NK-92 treated with Interleukin-12 subunit alpha and Interleukin-12 subunit beta, amount 100 ng/mL, for 24 hours (cell line): ENCODE measurements at places on chromosomes 3 and 15.

- DNase-seq = no peak
Measured at GRCh38 chr3:139935866-139936817, 1.2 kb downstream of the CLSTN2 start.

DNA sequence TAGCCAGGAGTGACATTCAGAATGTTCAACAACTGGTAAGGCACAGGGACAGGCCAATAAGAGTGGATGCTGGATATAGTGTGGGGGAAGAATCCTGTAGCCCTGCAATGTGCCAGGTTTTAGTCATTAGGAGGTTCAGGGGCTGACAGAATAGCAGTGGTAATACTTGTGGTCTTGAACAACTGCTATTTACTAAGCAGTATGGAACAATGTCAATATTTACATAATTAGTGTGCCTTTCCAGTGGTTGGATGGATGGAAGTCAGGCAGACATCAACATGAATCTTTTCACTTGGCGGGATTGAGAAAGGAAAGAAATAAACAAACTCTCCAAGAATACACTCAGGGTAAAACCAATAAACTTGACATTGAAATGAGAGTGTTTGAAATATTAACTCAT, 55.1 kb downstream of the OTOL1 start:
- DNase-seq = no peak

DNA sequence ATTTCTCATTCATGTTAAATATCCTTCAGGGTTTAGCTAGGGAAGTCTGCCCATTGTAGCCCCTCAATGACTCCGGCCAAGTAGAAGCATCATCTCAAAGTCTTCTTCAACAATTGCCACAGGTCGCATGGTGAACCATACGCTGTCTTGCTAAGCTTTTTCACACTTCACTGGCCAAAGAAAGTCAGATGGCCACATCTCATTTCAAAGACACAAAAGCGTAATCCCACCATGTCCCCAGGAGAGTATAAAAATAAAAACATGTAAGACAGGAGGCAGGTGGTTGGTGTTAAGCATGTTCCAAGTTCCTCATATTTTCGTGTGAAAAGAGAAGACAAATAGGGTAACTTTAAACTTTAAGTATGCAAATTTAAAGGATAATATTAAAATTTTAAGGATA, 147.4 kb downstream of the ERC2 start:
- no peak for DNase-seq

GRCh38 chr3:25372167-25372566, 55.9 kb upstream of the RARB start:
- DNase-seq = no peak

- DNase-seq = no peak
Measured at GRCh38 chr3:147395899-147396711, 10.2 kb downstream of the ZIC4 start.

DNA sequence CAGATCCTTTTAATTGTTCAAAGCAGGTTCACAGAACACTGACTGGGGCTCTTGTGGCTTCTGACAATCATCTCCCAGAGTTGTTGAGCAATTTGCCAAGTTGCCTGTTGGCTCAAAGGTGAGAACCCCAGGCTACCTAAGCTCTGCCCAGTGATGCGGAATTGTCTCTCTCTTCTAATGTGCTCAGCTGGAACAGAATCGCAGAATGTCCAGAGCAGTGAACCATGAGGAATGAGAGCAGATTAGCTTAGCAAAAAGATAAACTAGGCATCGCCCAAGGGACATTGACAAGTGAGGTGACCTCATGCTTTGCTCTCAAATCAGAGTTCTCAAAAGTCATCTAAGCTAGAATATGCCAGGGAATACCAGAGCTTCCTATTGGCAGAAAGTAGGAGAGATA, 148.1 kb downstream of the WDR76 start:
- peak; percentile 44 for DNase-seq

DNA sequence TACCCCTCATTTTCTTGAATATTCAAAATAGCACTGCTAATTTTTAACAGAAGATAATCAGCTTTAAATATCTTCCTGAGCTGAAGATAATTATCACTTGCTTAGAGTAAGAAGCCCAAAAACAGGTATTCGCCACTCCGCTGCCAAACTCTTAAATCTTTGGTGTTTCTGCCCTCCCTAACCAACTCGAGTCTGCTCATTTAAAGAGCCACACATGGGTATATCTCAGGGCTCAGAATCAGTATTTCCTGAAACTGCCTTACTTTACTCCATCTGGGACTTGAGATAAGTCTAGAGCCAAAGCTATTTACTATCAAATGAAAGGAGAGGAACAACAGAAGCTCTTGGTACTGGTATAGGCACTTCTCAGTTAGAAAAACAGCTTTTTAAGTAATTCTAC, 10.8 kb downstream of the PDCD10 start:
- no peak for DNase-seq

DNA sequence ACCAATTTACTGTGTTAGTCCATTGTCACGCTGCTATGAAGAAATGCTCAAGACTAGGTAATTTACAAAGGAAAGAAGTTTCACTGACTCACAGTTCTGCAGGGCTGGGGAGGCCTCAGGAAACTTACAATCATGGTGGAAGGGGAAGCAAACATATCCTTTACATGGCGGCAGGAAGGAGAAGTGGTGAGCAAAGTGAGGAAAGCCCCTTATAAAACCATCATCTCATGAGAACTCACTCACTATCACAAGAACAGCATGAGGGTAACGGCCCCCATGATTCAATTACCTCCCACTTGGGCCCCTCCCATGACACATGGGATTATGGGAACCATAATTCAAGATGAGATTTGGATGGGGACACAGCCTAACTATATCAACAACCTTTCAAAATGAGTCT, 20.2 kb downstream of the USF3 start:
- DNase-seq = no peak

- no peak for DNase-seq
Measured at GRCh38 chr3:172782235-172782634, 31.7 kb downstream of the ECT2 start.

GRCh38 chr3:115864911-115865310, 241.6 kb downstream of the GAP43 start:
- no peak for DNase-seq

- DNase-seq = no peak
Measured at GRCh38 chr15:41795996-41796856, 21.9 kb downstream of the MAPKBP1 start.

DNA sequence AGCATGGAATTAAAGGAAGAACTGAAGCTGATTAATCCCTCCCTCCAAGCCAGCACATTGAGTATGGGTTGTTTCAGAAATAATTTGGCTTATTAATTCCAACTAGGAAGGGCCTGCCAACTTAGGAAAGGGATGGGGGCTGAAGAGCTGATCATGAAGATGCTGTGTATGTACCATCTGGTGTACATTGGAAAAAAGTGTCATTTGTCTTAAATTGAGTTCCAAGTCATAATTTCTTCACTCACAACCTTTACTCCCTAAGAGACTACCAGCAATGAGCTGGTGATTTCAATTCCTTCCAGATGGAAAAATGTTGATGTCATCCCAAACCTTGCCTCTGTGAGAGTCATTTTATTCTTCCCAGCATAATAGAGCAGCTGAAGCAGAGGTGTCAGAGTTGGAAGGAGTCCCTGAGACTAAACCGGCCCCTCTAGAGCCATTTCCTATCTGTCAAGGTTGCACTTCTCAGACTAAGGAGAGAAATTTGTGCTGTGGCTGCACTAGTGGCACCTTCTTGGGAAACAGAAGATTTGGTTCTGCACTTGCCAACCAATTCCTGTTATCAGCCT, 79.4 kb downstream of the GTPBP8 start:
- DNase-seq = no peak

- no peak for DNase-seq
Measured at GRCh38 chr15:52717481-52717880, 38.3 kb upstream of the ATOSA start.

GRCh38 chr3:45590822-45591546, 3.6 kb upstream of the LIMD1 start:
- DNase-seq = no peak

- no peak for DNase-seq
Measured at GRCh38 chr15:60255390-60255789, 142.4 kb downstream of the ANXA2 start.

- DNase-seq = no peak
Measured at GRCh38 chr3:187673012-187673411, 2.8 kb upstream of the SST start.

DNA sequence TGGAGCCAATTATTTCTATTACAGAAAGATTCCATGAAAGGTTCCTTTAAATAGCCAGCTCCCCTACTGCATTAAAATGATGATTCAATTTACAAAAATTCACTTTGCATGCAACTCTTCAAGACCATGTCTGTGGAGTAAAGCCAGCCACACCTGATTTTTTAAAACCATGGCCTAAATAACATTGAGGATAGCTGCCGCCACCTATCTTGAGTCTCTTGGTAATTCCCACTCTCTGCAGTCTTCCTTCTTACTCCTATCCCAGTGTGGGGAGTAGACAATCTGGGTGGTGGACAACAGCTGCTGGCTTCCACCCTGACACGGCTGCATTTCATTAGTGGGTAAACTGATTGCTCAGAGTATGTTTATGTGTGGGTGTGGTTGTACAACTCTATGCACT, 10.7 kb downstream of the LRTM1 start:
- no peak for DNase-seq

GRCh38 chr15:59304034-59304795, 68.5 kb downstream of the MYO1E start:
- DNase-seq = peak; percentile 51
